Activated effector memory CD4-positive, alpha-beta T cell treated with Interleukin-2 at 50 U/mL for 16 hours (primary cell): ENCODE measurements at places on chromosomes 12 and 14.

DNA sequence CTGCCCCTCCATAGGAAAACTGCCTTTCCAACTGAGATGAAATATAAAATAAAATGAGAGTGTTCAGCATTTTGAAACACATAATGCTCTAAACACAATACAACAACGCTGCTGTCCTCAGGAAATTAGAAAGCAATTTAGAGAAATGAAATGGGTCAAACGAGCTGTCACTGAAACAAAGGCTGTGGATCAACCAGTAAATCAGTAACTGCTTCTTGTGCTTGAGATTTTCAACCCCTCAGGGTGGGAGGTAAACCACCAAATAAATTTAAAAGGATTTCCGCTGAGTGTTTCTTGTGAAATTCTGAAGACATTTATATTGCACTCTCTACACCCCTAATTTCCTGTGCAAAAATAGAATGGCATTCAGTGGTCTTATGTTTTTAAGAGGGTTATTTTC, 657.1 kb upstream of the SEL1L start:
- no peak for DNase-seq

- no peak for DNase-seq
These were observed 1.1 kb downstream of the RTRAF start for GRCh38 chr14:51990488-51990887.

GRCh38 chr14:34049790-34050189, 98.9 kb upstream of the EGLN3 start:
- DNase-seq = no peak

- DNase-seq = no peak
These were observed 26.3 kb upstream of the BCDIN3D start for GRCh38 chr12:49868952-49869815.

DNA sequence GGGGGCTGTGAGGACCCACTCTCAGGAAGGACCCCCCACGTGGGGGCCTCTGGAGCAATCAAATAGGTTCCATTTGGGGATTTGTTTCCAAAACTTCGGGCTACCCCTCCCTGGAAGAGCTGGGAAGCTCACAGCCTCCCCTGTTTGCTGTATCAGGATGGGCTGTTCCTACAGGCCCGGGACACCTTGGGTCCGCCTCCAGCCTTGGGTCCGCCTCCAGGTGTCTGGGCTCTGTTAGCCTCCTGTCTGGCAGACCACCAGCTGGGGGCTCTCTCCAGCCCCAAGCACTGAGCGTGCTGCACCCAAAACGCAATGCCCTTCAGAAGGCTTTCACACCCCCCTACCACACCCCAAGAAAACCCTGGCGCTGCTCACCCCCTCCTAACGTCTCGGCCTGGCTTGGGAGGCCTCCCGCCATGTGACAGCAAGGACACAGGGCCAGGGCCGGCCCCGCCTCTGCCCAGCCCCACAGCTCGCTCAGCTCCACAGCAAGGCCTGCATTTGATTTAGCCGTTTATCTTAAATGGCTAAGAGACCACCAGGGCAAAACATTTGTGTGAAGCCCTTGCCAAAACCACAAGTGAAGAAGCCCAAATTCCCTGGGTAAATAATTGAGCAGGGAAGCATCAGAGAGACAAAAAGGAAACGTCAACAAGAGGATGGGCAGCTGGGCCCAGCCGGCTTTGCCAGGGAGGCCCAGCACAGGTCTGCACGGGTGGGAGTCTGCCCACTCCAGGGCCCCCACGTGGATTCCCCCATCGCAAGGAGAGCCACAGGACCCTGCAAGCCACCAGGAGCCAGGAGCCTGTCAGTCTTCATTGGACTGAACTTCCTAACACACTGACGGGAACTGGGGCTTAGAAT, 39.9 kb downstream of the BCL11B start:
- no peak for DNase-seq

- DNase-seq = no peak
These were observed 63.3 kb downstream of the FOXN3 start for GRCh38 chr14:89353766-89354113.

GRCh38 chr12:40222247-40222646, 2.5 kb upstream of the LRRK2 start:
- no peak for DNase-seq

DNA sequence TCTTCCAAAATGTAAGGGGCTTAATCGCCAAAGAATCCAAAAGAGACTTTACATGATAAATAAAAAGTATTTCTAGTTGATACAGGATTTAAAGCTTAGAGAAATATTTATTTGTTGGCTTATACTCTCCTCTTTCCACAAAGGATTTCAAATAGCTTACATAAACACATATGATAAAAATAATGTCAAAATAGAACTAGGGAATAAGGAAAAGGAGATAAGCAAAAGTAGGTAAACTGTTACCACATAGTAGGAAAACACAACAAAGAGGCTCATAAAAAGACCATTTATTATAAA, 387.0 kb downstream of the EGLN3 start:
- DNase-seq = no peak

- DNase-seq = no peak
These were observed 23.5 kb upstream of the DYRK2 start for GRCh38 chr12:67625004-67625403.

- no peak for DNase-seq
These were observed 9.0 kb downstream of the MARS1 start for GRCh38 chr12:57496822-57497221.

DNA sequence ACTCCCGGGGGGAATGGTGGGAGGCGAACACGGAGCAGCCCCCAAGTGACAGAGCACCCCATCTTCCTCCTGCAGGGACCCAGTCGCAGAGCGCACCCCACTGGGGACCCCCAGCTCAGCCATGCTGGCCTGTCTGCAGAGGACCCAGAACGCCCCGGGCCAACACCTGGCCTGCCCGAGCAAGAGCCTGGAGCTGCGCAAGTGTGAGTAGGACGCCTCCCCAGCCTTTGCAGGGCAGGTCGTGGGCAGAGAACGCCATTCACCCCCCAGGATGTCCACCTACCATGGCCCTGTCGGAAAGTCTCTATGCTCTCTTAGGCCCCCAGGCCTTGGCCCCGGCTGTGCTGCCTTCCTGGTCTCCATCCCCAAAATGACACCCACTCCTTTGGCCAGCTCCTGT, 30.4 kb downstream of the FAM222A start:
- no peak for DNase-seq
